Endothelial cell (in vitro differentiated cells): ENCODE measurements at places on chromosomes 7 and 10.

DNA sequence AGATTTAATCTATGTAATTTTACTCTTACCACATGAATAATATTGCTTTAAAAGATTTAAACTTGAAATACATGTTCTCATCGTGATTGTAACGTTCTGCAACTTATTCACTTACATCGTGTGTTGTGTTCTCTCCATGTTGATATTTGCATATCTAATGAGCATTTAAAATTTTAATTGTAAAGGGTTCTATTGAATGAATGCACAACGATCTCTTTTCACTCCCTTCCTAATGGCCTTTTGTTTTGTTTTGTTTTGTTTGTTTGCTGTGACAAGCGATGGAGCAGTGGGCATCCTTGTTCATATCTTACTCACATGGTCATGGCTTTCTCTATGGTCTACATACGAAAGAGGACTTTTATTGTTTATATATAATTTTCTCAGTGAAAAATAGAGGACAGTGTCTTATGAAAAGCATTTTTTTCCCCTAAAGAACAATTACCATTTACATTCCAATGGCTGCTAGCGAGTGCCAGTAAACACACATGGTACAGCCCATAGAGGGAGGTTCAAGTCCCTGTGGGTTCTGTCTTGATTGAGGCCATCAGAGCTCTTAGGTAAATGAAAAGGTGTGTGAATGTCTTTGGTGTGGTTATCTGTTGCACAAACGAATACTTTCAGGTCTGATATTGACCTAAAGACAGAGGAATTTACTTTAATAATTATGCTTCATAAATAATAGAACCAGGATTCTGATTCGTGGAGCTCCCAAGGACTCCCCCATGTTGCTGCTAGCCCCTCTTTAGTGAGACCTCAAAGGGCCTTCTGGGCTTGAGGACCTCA, 32.4 kb downstream of the BTBD16 start:
- DNase-seq, result no peak

DNA sequence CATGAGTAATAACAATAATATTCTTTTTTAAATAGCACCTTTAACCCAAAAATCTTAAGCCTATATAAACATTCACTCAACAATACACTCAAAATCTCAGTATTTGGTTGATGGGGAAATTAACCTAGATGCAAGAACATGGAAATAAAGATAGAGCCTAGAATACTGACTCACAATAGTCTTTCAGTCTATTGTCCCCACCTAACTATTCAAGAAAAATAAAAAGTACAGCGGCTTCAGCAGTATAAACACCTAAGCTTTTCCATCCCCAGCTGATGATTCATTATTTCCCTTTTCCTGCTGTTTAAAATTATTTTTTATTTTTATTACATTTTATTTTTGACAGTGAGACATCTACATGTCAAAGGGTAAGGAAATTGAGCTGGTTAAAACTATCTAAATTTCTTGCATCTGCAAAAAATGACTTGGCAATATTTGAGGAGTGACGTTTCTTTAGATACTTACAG, 201.4 kb downstream of the FZD1 start:
- DNase-seq, result no peak

DNA sequence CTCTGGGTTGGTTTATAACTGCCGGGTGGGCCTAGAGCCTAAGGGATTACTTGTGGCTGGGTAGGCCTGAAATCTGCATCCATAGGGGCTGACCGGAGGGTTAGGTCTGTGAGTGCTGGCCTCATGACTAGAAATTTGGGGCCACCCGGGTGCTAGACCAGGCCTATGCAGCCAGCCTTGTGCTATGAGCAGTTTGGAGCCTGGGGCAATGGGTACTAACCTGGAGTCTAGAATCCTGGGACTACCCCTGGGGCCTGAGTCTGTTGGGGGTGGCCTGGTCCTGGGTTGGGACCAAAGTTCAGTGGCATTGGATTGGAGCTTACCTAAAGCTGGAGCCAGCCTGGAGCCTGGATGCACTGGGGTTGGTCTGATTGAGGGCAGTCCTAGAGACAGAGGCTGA, 995.2 kb downstream of the ANKRD7 start:
- no peak for DNase-seq

- no peak for DNase-seq
These were observed 234.3 kb upstream of the IGFBP3 start for GRCh38 chr7:46155367-46155766.

GRCh38 chr10:12946372-12946771, 55.1 kb downstream of the CCDC3 start:
- DNase-seq, result no peak

GRCh38 chr7:66379542-66380160, 174.5 kb downstream of the TPST1 start:
- no peak for DNase-seq

- no peak for DNase-seq
These were observed 3.7 kb upstream of the KCNMA1 start for GRCh38 chr10:77641344-77641743.

GRCh38 chr10:91340613-91341362, 69.4 kb upstream of the HECTD2 start:
- DNase-seq, result no peak

- no peak for DNase-seq
These were observed 314.4 kb upstream of the MKI67 start for GRCh38 chr10:128440513-128441160.

DNA sequence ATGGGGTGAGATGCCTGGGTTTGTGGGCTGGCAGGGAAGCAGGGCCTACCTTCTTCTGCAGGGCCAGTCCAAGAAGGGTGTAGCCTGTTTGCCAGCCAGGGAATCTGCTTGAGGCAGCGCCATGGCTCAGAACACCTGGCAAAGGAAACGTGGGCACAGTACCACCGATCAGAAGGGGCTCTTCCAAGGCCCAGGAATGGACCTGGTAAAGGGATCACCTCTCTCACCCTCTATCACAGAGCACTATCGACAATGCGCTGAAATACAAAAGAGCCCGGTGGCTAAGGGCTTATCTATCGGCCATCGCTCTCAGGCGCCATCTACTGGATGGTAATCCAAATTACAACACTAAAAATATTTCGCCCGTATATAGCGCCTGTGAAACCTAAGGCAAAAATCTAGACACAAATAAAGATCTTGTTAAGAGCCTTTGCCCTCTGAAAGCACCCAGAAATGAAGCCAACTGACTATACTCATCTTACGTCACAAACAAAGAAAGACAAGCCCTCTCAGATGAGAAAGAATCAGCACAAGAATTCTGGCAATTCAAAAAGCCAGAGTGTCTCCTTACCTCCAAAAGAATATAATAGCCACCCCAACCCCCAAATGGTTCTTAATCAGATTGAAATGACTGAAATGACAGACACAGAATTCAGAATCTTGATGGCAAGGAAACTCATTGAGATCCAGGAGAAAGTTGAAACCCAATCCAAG, 217.8 kb upstream of the HPS1 start:
- peak; percentile 12 for DNase-seq

- no peak for DNase-seq
These were observed 30.0 kb downstream of the SLC26A4 start for GRCh38 chr7:107690611-107691010.

GRCh38 chr10:32386623-32387260, 39.8 kb upstream of the EPC1 start:
- no peak for DNase-seq

- DNase-seq, result no peak
These were observed 335.3 kb downstream of the MAGI2 start for GRCh38 chr7:79118143-79118542.

GRCh38 chr10:10923029-10923651, 94.5 kb upstream of the CELF2 start:
- no peak for DNase-seq
